CD4-positive, alpha-beta T cell (primary cell): ENCODE measurements at places on chromosomes 16 and 17.

GRCh38 chr17:14922411-14922810 is 342.7 kb downstream of the PMP22 start:
- no peak for DNase-seq

GRCh38 chr16:53546988-53547391 is 44.0 kb upstream of the AKTIP start:
- DNase-seq: no peak

- DNase-seq: no peak
Observed at GRCh38 chr16:26212599-26212998, 520.8 kb downstream of the HS3ST4 start.

DNA sequence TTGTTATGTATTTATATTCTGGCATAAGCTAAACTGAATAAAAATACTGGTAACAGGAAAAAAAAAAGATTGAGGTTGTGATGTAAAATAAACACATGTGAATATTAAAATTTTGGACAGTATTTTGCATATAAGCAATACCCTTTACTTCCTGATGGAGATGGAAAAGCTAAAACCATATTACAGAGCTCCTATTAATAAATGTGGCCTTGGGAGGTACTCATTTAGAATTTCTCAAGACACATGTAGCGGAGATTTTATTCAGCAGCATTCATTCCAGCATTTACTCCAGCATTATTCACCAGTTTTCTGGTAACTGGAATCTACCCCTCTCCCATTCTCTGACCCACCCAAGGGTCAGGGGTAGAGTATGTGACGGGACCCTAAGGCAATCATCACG is 94.3 kb upstream of the AXIN2 start:
- no peak for DNase-seq

DNA sequence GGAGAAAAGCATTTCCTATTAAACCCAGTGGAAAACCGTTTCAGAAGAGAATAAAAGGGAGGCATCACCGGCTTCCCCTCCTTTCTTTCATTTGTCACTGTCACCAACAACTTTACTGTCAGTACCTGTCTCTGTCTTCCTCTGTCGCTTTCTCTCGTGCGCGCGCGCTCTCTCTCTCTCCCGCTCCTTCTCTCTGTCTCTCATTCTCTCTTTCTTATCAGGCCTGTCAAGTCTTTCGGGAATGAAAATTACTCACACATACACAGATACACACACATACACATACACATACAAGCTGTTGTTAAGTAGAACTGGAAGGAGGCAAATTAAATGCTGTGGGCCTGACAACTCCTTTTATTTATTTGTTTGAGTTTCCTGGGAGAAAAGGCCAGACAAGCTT is 17.6 kb downstream of the MYOCD start:
- no peak for DNase-seq
